Osteocyte (in vitro differentiated cells): ENCODE measurements at places on chromosomes 11 and 22. TPM values are rescaled to one million over a fixed set of nuclear protein-coding genes. Genes with fewer than 3 reads are reported as not detected.

DNA sequence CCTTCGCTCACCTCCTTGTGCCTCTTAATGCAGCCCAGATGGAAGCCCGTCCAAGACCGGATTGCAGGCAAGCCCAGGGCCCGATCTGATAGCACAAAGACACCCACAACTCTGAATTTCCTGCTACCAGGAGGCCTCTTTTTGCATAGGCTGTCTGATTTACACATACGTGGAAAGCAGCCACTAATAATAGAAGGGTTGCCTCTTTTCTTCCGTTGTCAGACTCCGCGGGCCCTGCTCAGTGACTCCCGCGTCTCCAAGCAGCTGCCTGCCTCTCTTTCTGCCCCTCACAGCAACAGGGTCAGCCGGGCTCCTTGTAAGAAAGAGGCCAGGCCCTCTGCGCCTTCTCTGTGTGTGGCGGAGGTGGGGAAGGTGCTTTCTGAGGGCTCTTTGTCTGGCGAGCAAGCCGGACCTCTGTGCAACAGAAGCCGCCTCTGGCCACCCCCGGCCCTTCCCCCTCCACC lies 26.7 kb downstream of the FLI1 start:
- DNase-seq = no peak

- peak; percentile 94 for DNase-seq
These were observed 6.0 kb upstream of the CCDC188 start for GRCh38 chr22:20156611-20157429.

- DNase-seq = no peak
These were observed 56.8 kb downstream of the ALX4 start for GRCh38 chr11:44252999-44253602.

DNA sequence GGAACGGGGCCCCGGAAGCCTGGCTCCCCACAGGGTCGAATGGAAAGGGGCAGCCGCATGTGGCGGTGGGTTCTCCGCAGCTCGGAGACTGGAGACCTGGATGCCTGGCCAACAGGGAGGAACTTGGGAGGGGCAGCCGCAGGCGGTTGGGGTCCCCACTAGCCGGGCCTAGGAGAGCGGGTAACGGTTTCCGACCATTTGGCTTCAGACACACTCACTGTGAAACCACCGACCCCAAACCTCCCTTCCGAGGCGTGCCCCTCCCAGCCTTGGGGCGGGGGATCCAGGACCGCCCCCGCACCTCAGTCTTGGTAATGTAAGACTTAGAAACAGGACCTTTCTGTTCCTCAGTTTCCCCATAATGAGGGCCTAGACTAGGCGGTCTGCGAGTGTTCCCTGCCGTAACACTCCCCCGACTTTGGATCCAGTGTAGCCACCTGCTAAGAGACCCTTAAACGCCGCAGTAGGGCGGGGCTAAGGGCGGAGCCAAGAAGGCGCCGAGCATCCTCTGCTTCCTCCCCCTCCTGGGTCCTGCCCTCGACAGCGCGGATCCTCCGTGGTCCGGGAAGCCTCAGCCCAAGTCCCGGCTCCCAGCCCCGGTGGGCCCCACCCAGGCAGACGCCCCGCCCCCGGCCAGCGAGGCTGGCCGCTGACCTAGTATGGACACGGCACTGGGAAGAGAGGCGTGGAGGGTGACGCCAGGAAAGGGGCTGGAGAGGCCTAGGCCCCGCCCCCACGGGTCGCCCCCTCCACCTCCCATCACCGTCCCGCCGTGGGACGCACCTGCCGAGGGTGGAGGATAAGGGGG lies 1.8 kb upstream of the RASGRP2 start:
- no peak for DNase-seq

DNA sequence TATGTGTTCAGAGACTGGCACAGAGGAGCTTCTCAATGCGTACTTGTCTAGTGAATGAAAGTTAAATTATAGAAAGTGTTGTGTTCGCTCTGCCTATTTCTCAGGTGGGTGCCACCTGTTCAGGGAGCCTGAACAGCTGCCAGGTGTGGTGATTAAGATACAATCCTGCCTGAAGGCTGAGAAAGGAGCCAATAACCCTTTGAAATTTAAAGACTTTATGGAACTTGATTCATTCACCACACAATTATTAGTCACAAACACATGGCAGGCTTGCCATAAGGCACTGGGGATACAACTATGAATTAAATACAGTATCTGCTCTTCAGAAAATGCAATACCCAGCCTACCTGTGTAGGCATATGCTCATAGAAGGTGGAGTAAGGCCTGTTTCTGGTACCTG lies 92.9 kb upstream of the AMOTL1 start:
- peak; percentile 15 for DNase-seq

The SPECC1L gene
- total RNA-seq = 79.5 and 93.5 TPM in 2 replicates

The OR51B5 gene
- total RNA-seq = not detected in 2 replicates

- no peak for DNase-seq
These were observed 28.6 kb downstream of the PPIL2 start for GRCh38 chr22:21694394-21694793.

- DNase-seq = no peak
These were observed 493.5 kb downstream of the DLG2 start for GRCh38 chr11:85133636-85134035.

GRCh38 chr11:61315260-61315659 lies 17.6 kb downstream of the DDB1 start:
- DNase-seq = no peak

The OR52E5 gene
- not detected in 2 replicates for total RNA-seq

DNA sequence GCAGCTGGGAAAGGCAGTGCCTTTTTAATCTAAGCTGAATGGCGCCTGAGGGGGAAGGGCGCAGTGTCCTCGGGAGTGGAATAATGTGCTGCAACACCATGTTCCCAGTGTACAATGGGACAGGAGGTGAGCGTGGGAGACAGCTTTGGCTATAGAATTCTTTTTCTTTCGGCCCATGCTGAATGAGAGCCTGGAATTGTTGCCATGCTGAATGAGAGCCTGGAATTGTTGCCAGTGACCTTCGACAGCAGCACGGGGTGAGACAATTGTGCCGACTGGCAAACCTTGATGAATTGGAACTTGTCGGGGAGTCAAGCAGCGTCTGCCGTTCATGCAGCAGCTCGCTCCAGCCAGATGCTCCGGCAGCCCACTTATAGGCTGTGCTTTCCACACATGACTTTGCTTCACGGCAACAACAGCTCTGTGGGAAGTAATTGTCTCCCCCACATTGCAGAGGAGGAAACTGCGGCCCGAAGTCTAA lies 141.4 kb upstream of the E2F8 start:
- no peak for DNase-seq

- DNase-seq = no peak
These were observed 310.7 kb upstream of the NCAM1 start for GRCh38 chr11:112650527-112650926.

DNA sequence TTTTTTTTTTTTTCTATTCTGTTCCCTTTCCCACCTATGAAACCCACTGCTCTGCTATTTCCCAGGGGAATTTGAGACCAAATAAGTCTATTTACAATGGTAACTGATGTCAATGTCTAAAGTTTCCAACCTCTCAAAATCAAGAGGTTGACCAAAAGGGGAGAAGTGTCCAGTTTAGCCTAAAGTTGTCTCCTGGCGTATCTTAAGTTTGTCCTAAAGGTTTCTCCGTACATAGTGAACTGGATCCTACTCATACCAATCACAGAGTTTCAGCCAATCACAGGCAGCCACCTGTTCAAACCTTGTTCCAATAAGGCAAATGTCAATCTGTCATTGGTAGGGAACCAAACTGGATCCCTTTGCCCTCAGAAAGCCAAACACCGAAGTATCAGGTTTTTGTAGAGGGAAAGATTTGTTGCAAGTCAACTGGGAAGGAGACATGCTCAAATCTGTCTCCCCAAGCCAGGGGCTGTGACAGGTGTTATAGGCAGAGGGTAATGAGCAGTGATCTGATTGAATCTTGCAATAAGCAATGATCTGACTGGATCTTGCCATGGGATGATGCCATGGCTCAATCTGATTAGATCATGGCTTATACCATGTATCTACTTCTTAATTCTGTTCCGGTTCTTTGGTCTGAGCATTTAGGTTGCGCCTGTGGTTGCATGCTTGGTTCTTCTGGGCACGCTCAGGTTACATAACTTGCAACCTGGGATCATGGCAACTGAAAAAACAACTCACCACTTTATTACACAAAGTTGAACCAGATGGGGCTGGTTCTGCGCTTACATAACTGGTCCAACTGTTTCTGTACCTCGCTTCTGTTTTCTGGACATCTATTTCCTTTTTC lies 1.1 kb upstream of the VPS37C start:
- no peak for DNase-seq

- DNase-seq = no peak
These were observed 1.1 kb downstream of the DHCR7 start for GRCh38 chr11:71446942-71447688.

- peak; percentile 53 for DNase-seq
These were observed 926.7 kb downstream of the NTM start for GRCh38 chr11:132296946-132297610.

The ZNF215 gene
- total RNA-seq = 1.8 and 2.7 TPM in 2 replicates

GRCh38 chr22:20117633-20118299 lies 740 bp upstream of the TRMT2A start:
- no peak for DNase-seq

The ACR gene
- not detected in 2 replicates for total RNA-seq

DNA sequence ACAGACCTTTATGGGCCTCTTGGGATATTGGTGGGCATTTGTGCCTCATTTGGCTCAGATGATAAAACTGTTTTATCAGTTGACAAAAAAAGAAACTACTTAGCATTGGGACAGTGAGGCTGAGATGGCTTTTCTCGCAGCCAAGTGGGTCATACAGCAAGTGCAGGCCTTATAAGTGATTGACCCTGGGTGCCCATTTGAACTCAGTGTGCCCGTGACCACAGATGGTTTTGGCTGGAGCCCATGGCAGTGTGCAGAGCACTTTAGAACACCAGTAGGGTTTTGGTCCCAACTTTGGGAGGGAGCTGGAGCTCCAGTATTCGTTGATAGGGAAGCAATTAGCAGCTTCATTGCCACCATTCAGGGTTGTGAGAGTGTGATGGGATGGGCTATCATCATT lies 404.5 kb upstream of the LARGE1 start:
- DNase-seq = no peak

The RAB36 gene
- 3.8 and 4.8 TPM in 2 replicates for total RNA-seq

GRCh38 chr11:64198511-64198910 lies 8.0 kb upstream of the FERMT3 start:
- DNase-seq = no peak

The NDUFV1 gene
- 180 and 185 TPM in 2 replicates for total RNA-seq

The TREH gene
- not detected in 2 replicates for total RNA-seq

The PHRF1 gene
- total RNA-seq = 31.5 TPM in 2 replicates
